SW 1271 (cell line): ENCODE measurements at places on chromosomes 1 and 21.

- DNase-seq = no peak
These were observed 391.0 kb downstream of the OMA1 start for GRCh38 chr1:58155418-58156123.

GRCh38 chr1:110916669-110917306, 43.8 kb downstream of the CD53 start:
- no peak for DNase-seq

GRCh38 chr1:31625561-31626222, 8.2 kb downstream of the HCRTR1 start:
- no peak for DNase-seq

DNA sequence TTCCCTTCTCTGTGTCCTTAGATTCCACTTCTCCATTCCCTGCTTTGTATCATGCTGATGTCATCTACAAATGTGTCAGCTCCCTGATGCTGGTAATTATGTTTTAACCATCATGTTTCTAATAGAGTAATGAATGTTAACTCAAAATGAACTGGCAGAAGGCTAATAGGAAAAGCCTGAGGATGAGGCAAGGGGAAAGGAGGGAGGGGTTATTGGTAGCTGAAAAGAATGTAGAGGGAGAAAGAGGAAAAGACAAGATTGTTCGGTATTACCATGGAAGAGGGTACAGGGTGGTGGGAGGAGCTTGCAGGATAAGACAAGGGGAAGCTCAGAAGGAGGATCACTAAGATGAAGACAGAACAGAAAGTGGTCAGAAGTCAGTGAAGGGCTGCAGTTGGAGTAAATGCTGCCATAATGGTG, 150.9 kb downstream of the ZC3H11B start:
- no peak for DNase-seq

DNA sequence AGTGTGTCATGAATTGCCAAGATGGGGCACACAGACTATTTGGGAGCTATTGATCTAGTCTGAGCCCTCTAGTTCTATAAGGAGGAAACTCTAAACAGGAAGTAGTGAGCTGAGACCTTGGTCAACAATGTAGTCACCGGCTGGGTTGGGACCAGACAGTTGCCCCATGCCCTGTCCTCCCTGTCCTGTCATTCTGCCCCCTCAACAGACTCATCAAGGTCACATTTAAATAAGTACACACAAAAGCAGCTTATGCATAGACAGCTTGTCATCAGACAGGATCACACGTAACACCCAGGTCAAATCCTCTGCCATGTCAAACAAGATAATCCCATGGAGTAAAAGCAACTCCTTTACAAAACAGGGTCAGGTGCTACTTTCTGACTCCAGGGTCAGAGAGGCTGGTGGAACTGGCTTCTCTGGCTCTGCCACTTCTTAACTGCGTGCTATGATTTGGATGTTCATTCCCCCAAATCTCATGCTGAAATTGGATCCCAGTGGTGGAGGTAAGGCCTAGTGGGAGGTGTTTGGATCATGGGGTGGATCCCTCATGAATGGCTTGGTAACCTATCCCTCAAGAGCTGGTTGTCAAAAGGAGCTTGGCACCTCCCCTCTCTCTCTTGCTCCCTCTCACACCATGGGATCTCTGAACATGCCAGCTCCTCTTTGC, 128.9 kb downstream of the HIVEP3 start:
- no peak for DNase-seq

DNA sequence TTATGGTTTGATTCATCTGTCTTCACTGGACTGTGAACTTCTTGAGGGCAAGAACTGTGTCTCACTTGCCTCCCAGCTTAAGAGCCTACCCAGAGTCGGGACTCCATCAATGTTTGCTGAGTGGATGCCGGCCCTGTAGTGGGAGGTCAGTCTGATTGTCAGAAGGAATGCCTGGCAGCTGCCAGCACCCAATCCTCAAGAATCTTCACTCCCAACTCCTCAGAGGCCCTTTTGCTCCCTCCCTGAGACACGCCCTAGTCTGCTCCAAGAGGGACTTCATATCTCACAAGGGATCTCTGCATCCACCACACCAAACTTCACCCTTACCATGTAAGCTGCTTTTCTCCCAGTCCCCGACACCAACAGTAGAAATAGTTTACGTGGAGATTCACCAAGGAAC, 15.2 kb upstream of the KDM4A start:
- no peak for DNase-seq

GRCh38 chr1:51268634-51269033, 32.6 kb downstream of the RNF11 start:
- no peak for DNase-seq

DNA sequence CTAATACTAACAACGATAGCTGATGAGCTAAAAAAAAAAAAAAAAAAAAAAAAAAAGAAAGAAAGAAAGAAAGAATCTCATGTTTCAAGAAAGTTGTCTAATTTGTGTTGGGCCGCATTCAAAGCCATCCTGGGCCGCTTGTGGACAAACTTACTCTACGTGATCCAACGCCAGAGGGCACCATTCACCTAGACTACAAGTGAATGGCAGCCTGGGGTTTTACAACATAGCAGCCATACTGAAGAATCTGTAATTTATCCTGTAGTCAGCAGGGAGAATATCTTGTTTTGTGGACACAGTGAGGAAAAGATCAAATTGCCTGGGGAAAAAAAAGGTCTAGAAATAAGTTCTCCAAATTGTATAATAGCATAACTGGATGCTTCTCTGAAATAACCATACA, 47.0 kb downstream of the CYP2J2 start:
- no peak for DNase-seq

- DNase-seq = no peak
These were observed 3.0 kb upstream of the ADGRL2 start for GRCh38 chr1:81797701-81798100.

GRCh38 chr1:17856496-17857108, 101.5 kb downstream of the ACTL8 start:
- no peak for DNase-seq

- no peak for DNase-seq
These were observed 67.5 kb downstream of the SDC3 start for GRCh38 chr1:30840904-30841598.

- no peak for DNase-seq
These were observed 113.3 kb upstream of the DUSP10 start for GRCh38 chr1:221855156-221855555.

GRCh38 chr1:175742790-175743459, 470 bp downstream of the TNR start:
- DNase-seq = no peak

GRCh38 chr1:203763505-203763904, 1.5 kb upstream of the LAX1 start:
- DNase-seq = no peak

DNA sequence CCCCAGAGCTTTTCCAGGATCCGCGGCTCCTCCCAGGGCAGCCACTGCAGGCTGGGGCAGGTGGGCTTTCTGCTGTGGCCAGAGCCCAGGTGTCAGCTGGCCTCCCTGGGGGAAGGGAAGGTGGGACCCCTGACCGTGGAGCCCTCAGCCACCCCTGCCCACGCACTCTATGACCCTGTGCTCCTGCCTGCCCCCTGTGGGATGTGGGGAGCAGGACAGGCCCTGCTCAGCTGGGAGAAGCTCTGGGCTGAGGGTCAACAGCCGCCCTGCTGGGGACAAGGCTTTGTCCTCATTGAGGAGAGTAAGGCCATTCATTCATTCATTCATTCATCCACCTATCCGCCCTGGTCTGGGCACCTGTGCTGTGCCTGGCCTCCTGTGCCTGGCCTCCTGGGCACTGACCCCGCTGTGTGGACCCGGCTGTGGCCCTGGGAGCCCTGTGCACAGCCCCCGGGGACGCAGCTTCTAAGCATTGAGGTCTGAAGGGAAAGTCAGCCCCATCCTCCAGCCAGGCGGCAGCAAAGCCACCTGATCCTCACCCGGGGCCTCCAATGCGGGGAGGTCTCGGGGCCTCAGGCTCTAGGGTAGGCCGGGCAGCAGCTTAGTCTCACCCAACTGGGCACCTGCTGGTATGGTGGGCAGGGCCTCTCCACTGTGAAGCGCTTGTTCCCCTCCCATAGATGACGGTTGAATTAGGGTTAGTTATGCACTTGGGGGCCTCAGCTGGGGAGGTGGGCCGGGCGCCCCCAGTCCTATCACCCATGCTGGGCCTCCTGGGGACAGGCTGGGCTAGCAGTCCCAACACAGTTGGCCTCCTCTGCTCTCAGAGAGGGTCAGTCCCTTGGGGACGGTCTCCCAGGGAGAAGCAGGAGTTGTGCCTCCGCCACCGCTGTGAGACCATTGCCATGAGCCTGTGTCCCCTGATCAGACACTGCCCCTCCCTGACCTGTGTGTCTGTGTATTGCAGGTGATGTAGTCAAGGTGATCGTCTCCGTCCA, 6.0 kb downstream of the TNFRSF14 start:
- DNase-seq = no peak

GRCh38 chr1:243349128-243349527, 93.3 kb downstream of the SDCCAG8 start:
- no peak for DNase-seq

DNA sequence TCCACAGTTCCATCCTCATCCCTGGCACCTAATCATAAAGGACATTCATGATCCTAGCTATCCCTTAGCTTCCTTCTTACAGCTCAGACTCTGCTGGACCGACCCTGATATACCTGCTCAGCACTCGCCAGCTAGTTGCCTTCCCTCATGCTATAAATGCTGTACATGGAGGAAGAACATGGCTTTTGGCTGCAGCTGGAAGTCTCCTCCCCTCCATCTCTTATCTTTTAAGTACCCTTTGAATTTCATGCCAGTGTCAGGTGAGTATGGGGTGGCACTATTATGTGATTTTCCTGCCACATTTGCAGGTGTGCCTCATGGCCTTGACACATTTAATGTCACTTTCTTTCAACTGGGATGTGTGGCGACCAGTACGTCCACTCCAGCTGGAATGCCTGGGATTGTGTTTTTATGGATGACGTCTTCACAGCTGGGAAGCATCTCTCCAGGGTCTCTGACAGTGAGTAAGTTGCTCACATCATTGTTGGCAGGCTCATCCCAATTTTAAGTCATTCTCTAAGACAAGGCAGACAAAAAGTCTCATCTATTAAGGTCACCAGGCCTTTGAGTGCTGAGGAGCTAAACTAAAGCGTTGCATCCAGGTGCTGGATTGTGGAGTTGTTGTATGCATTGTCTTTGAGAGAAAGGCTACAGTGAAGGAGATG, 43.4 kb downstream of the RUNX1 start:
- DNase-seq = no peak

- no peak for DNase-seq
These were observed 132.8 kb upstream of the COL6A1 start for GRCh38 chr21:45848805-45849204.

- no peak for DNase-seq
These were observed 165.9 kb downstream of the SDCCAG8 start for GRCh38 chr1:243421784-243422183.

- no peak for DNase-seq
These were observed 35.4 kb downstream of the LDLRAD2 start for GRCh38 chr1:21847223-21848205.

DNA sequence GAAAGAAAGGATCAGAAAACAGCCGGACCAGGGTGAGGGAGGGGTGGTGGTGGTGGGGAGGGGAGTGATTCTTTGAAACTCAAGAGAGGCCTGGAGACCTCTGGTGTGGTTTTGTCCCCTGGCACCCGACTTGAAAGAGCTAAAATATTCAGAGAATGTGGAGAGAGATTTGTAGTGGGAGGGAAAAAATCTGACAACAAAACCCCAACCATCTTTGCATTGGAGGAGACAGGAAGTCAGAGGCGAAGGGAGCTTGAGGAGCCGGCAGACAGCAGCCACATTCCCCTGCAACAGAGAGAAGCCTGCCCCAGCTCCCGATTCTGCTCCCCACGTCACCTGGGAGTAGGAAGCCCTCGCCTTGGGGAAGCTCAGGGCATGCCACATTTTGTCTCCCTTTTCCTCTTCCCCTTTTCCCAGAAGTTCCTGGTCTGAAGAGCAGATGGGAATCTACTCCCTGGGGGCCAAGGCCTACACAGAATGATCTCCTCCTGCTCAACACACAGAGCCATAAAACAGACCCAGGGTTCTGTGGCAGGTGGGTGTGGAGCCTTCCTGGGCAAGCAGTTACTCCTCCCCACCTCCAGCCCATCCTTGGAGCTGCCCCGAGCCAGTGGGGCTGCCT, 84.9 kb downstream of the ITPKB start:
- DNase-seq = no peak

DNA sequence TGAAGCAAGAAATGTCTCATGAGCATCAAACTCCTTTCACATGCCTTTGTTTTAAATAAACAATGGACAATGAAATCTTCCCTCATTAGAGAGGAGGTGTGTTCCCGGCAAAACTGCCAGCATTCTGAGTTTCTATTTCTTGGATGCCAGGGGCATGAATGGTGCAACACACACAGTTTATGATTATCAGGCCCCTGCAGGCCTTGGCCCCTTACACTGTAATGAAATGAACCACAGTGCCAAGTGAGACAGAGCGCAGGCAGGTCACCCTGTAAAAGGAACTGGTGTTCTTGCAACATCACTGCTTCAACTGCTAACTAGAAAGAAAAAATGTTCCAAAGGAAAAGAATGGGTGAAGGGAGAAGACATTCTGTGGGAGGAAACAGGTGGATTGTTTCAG, 3.8 kb upstream of the PIGC start:
- DNase-seq = no peak

- no peak for DNase-seq
These were observed 204.9 kb upstream of the CACYBP start for GRCh38 chr1:174794861-174795260.

- DNase-seq = no peak
These were observed 492.4 kb downstream of the COL11A1 start for GRCh38 chr1:102615896-102616295.

- DNase-seq = no peak
These were observed 409.5 kb downstream of the PLPP3 start for GRCh38 chr1:56169856-56170255.

GRCh38 chr1:154499446-154499845, 2.6 kb upstream of the TDRD10 start:
- DNase-seq = no peak

- DNase-seq = no peak
These were observed 25.8 kb upstream of the KCNA10 start for GRCh38 chr1:110544753-110545152.

GRCh38 chr1:31574749-31575368, 1.5 kb upstream of the TINAGL1 start:
- no peak for DNase-seq

DNA sequence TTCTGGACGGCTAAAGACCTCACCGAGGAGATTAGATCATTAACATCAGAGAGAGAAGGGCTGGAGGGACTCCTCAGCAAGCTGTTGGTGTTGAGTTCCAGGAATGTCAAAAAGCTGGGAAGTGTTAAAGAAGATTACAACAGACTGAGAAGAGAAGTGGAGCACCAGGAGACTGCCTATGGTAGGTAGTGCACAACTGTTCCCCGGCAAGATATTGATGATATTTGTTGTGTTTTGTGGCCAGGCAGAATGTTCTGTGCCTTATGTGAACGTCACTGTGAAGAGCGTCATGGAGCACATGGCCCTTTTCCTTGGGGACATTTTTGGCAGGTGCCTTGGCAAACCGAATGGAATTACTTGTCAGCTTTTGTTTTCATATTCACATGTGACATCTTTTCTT, 191.7 kb downstream of the DISC1 start:
- no peak for DNase-seq

- no peak for DNase-seq
These were observed 30.7 kb upstream of the ZNF362 start for GRCh38 chr1:33225586-33225985.
